ENCODE measurements at places on chromosomes 1 and 21.

DNA sequence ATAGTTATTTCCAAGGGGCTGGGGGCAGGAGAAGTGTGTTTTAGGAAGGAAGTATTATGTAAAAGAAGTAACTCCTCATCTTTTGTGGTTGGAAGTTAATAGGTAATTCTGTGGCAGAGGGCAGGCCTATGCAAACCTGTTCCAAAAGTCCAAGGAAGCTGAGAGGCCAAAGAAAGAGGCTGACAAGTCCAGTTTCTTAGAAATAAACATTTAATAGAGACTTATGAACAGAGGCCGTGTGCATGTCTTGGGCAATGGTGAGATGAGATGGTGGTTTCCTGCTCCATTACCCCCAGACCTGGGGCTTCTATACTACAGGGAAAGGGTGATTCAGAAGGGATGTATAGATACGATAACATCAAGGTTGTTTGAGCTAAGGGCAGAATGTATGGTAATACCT lies 7.6 kb upstream of the CA14 start:
- DNase-seq = no peak

- no peak for DNase-seq
These were observed 43.1 kb downstream of the FOXO6 start for GRCh38 chr1:41404308-41404761.

DNA sequence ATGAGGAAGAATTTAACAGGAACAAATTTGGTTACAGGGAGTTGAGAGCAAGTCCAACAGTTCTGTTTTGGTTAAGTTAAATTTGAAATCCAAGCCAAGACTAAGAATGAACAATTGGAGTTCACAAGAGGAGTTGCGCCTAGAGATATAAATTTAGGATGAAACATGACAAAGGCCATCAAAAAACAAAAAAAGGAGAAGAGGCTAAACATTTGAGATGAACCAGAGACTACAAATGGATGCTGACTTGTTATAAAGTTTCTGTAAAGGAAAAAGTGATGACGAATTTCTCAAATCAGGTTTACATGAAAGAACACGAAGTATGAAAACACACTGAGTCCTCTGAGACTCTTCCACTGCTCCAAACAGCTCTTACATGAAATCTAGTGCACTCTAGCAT lies 575.6 kb downstream of the SMYD3 start:
- DNase-seq = no peak

- no peak for DNase-seq
These were observed 41.1 kb downstream of the WNT9A start for GRCh38 chr1:227906550-227907071.

DNA sequence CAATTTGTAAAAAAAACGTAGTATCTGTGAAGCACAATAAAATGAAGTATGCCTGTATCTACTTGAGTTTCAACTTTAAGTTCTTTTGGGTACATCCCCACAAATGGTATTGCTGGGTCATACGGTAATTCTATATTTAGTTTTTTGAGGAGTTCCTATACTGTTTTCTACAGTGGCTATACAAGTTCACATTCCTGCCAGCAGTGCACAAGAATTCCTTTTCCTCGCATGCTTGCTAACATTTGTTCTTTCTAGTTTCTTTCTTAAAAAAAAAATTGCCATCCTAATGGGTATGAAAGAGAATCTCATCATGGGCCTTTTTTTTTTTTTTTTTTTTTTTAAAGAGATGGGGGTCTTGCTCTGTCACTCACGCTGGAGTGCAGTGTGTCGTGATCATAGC lies 41.9 kb downstream of the UCK2 start:
- DNase-seq = no peak
